ENCODE measurements at places on chromosomes 12 and 14.

- no peak for DNase-seq
Measured at GRCh38 chr14:53278602-53279506, 125.7 kb upstream of the DDHD1 start.

- no peak for DNase-seq
Measured at GRCh38 chr12:57087010-57087690, 1.8 kb upstream of the NAB2 start.

GRCh38 chr14:87030197-87030596, 962.8 kb downstream of the GALC start:
- no peak for DNase-seq

DNA sequence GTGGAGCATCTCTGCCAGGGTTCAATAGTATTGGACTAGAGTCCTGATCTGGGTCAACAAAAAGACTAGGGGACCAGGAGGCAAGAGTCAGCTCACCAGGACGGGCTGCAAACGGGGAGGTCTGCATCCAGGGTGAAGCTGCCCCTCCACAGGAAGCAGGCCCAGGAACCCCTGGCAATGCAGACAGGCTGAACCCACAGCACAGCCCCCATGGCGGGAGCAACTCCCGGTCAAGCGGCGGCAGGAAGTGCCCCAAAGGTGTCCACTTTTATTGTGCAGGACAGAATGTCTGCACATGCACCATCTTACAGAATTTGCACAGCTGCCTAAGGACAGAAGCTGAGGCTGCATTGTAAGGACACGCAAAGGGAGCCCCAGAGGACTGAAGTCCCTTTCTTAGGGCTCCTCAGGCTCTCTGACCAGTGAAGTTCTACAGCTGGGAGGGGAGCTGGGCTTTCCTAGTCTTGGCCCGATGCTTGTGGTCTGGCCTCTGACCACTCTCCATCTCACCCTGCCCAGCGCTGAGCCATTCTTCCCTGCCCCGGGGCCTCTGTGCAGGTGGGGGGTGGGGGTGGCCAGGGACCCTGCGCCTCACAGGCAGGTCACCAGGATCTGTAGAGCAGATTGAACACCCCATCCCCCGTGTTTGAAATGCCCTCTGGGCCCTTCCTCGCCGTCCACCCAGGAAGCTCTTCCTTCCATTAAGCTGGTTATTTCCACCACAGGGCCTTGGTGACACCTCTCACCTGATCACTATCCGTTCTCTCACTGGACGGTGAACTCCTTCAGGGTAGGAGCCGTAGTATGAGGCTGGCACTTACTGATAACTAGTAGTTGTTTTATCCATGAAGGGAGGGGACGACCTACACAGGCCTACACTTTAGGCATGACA, 75.9 kb downstream of the NINJ2 start:
- no peak for DNase-seq

DNA sequence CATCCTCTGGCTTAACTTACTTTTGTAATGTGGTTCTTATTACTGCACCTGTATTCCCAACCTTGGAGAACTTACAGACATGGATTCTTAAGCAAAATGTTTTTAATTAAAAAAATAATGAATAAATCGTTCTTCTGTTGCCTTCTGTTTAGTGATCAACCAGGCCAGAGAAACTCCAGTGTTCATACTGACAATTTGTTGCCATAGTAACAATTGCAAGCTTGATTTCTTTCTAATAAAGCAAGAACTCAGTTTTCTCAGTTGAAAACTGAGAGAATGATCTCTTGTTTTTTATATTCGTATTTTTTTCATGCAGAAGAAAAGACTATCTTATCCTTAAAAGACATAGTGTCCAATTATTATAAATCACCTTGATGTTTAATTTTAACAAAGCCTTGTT, 106.5 kb upstream of the LMNTD1 start:
- no peak for DNase-seq

GRCh38 chr12:12121061-12121460, 50.3 kb downstream of the BCL2L14 start:
- DNase-seq: no peak

DNA sequence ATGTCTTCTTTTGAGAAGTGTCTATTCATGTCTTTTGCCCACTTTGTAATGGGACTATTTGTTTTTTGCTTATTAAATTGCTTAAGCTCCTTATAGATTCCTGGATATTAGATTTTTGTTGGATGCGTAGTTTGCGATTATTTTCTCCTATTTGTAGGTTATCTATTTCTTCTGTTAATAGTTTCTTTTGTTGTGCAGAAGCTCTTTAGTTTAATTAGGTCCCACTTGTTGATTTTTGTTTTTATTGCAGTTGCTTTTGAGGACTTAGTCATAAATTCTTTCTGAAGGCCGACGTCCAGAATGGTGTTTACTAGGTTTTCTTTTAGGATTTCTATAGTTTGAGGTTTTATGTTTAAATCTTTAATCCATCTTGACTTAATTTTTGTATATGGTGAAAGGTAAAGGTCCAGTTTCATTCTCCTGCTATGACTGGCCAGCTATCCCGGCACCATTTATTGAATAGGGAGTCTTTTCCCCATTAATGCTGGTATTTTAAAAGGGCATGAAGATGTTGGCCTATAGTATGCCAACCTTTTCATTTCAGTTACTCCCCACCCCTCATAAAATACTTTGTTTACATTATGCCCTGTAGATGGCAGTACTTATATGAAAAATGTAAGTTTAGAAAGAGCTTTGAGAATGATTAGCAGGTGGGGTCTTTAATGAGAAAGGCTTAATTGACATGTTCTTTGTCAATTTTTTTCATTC, 62.9 kb upstream of the PSMA6 start:
- no peak for DNase-seq

DNA sequence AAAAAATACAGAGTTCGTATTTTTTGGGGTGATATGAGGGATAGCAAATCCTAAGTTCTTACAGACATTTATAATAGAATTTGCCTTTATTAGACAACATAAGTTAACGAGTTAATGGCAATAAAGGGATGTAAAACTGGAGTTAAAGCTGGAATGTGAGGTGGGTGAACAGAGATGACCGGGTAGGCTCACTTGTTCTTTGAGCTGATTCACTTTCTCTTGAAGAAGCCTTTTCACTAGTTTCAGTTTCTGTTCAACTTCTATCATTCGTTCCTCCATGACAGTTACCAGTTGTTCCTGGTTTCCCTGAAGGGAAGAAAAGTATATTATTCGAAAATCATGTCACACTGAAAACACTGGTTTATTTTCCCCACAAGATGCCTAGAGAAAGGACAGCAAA, 57.7 kb upstream of the SAV1 start:
- DNase-seq: no peak

DNA sequence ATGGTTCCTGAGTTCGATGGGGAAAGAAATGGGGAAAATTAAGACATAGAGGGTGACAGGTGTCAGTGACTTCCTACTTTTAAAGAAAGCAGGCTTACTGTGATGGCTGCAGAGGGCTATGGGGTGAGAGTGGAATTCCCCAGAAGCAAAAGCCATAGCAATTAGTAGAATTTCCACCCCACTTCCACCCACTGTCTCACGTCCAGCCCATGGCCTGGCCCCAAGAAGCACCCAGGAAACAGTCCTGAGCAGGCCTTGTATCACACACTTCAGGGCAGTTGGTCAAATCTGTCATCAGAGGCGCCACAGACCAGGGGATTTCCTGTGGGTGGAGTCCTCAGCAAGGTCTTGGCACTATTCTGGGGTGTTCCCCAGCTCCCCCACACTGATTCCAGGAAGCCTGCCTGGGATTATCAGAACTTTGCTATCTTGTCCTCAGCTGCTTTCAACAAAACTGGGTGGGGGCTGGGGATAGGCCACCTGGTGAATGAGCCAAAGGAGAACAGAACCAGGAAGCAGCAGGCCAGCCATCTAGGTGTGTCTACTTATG, 120.1 kb upstream of the CCND2 start:
- DNase-seq: no peak

- DNase-seq: no peak
Measured at GRCh38 chr12:31860401-31860800, 98.8 kb upstream of the RESF1 start.
